ENCODE measurements at places on chromosomes 16 and 17.

DNA sequence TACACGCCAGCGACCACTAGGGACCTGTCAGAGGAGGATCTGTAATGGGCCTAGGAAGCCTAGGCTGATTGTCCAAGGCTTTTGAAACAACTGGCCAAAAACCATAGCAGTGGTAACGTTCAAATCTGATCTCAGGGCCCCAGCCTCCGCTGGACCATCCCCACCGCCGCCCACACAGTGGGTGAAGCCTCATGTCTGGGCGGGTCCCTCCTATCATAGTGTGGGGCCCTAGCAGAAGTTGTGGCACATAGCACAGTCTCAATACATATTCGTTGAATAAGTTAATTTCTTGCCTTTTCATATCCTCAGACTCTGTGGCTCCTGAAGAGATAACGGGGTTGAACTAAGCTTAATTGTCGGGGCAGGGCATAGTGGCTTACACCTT, 818 bp downstream of the DPH1 start:
- H3K4me1 ChIP-seq: peaks cover 10% of the 10 kb centered on the region
- no peaks in the 10 kb centered on the region for H3K27me3 ChIP-seq
- H3K36me3 ChIP-seq: no peaks in the 10 kb centered on the region
- peak; percentile 64 for DNase-seq
- H3K27ac ChIP-seq: no peak overlapping the region

- no peaks in the 10 kb centered on the region for H3K36me3 ChIP-seq
- H3K27ac ChIP-seq: peak overlapping the region; percentile 96
- H3K27me3 ChIP-seq: no peaks in the 10 kb centered on the region
- H3K4me1 ChIP-seq: peaks cover 42% of the 10 kb centered on the region
- peak; percentile 25 for DNase-seq
- peak overlapping the region; percentile 71 for H3K4me3 ChIP-seq
Observed at GRCh38 chr17:38701504-38702165, 3.4 kb upstream of the MLLT6 start.

- DNase-seq: peak; percentile 57
- no peak overlapping the region for H3K4me3 ChIP-seq
- H3K36me3 ChIP-seq: no peaks in the 10 kb centered on the region
- no peaks in the 10 kb centered on the region for H3K27me3 ChIP-seq
- peak overlapping the region; percentile 57 for H3K27ac ChIP-seq
Observed at GRCh38 chr17:4542003-4542725, 13.0 kb downstream of the MYBBP1A start.

GRCh38 chr17:11797803-11798202, 199.5 kb downstream of the ZNF18 start:
- H3K36me3 ChIP-seq: no peaks in the 10 kb centered on the region
- DNase-seq: no peak
- H3K27ac ChIP-seq: no peak overlapping the region
- no peaks in the 10 kb centered on the region for H3K27me3 ChIP-seq
- no peaks in the 10 kb centered on the region for H3K4me1 ChIP-seq

- H3K4me1 ChIP-seq: peaks cover 75% of the 10 kb centered on the region
- H3K36me3 ChIP-seq: no peaks in the 10 kb centered on the region
- no peak for DNase-seq
Observed at GRCh38 chr16:50263060-50263909, 3.1 kb upstream of the ADCY7 start.

- H3K4me1 ChIP-seq: no peaks in the 10 kb centered on the region
- H3K36me3 ChIP-seq: no peaks in the 10 kb centered on the region
- no peaks in the 10 kb centered on the region for H3K27me3 ChIP-seq
- no peak for DNase-seq
- no peak overlapping the region for H3K4me3 ChIP-seq
- H3K27ac ChIP-seq: no peak overlapping the region
Observed at GRCh38 chr16:50006964-50007363, 18.1 kb upstream of the CNEP1R1 start.

DNA sequence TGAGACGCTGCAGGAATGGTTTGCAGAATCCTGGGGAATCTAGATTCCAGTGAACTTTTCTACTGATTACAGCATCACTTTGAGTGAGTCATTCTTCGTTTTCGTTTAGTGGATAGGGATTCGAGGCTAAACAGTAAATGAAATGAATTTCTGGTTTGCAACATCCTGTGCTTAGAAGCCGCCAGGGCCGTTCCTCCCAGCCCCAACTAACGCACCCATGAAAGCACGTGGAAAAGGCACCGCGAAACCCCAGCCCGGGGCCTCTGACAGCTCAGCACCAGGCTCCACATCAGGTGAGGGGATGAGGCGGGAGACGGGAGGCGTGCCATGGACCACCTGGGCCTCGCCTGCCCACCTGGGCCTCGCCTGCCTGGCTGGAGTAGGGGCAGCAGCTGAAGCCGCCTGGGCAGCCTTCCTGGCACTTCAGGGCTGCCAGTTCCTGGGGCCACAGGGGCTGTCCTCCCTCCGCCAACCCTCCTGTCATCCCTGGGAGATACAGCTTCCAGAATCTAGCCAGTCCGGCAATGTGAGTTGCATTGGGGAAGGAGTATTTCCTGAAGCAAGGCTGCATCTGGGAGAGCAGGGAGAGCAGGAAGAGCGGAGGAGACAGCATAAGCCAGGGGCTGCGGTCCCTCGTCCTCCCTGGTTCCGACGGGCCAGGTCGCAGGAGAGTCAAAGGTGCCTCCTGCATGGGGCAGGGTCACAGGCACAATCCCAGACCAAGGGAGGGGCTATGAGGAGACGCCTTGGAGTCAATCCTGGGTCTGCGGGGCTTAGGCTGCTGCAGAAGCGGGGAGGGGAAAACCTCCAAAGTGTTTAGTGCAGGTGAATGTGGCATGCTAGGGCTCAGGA, 78.4 kb downstream of the RPH3AL start:
- no peaks in the 10 kb centered on the region for H3K4me1 ChIP-seq
- no peak overlapping the region for H3K4me3 ChIP-seq
- DNase-seq: peak; percentile 60
- H3K27me3 ChIP-seq: no peaks in the 10 kb centered on the region
- no peak overlapping the region for H3K27ac ChIP-seq

GRCh38 chr16:70402916-70403659, 35.8 kb downstream of the ST3GAL2 start:
- H3K36me3 ChIP-seq: peaks cover 23% of the 10 kb centered on the region
- H3K27me3 ChIP-seq: no peaks in the 10 kb centered on the region
- H3K4me1 ChIP-seq: peaks cover 38% of the 10 kb centered on the region
- DNase-seq: no peak
- H3K27ac ChIP-seq: peak overlapping the region; percentile 81

GRCh38 chr16:20364051-20364450, 11.5 kb upstream of the UMOD start:
- H3K27me3 ChIP-seq: no peaks in the 10 kb centered on the region
- no peak for DNase-seq
- no peak overlapping the region for H3K27ac ChIP-seq
- H3K4me1 ChIP-seq: no peaks in the 10 kb centered on the region

GRCh38 chr17:61118871-61119270, 280.8 kb upstream of the TBX2 start:
- no peak overlapping the region for H3K4me3 ChIP-seq
- no peak overlapping the region for H3K27ac ChIP-seq
- H3K27me3 ChIP-seq: no peaks in the 10 kb centered on the region
- no peaks in the 10 kb centered on the region for H3K4me1 ChIP-seq
- H3K36me3 ChIP-seq: no peaks in the 10 kb centered on the region
- DNase-seq: no peak

- DNase-seq: no peak
- H3K27me3 ChIP-seq: no peaks in the 10 kb centered on the region
- H3K27ac ChIP-seq: no peak overlapping the region
- peaks cover 7% of the 10 kb centered on the region for H3K4me1 ChIP-seq
Observed at GRCh38 chr17:18224387-18225120, 881 bp upstream of the LLGL1 start.

- H3K36me3 ChIP-seq: peaks cover 29% of the 10 kb centered on the region
- peak; percentile 39 for DNase-seq
- H3K27me3 ChIP-seq: no peaks in the 10 kb centered on the region
- H3K4me1 ChIP-seq: peaks cover 9% of the 10 kb centered on the region
- peak overlapping the region; percentile 92 for H3K27ac ChIP-seq
Observed at GRCh38 chr17:58084317-58084981, 1.2 kb downstream of the DYNLL2 start.

GRCh38 chr16:88531931-88532433, 38.2 kb upstream of the ZC3H18 start:
- H3K4me1 ChIP-seq: peaks cover 11% of the 10 kb centered on the region
- H3K27ac ChIP-seq: no peak overlapping the region

DNA sequence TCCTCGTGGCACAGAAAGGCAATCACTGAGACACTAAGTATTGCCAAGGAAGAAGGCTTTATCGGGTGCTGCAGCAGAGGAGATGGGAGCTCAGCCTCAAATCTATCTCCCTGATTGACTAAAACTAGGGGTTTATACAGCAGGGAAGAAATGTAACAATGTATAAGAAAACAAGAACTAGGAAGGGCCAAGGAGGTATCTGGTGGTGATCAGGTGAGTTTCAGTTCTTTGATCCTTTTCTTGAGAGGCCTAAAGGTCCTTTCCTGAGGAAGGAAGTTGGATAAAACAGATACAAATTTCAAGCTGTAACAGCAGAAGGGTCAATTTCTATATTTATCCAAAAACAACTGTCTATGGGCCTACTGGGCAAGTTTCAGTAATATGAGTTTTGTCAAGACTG, 212.4 kb downstream of the COPRS start:
- no peak for DNase-seq
- H3K4me1 ChIP-seq: no peaks in the 10 kb centered on the region
- no peak overlapping the region for H3K4me3 ChIP-seq

DNA sequence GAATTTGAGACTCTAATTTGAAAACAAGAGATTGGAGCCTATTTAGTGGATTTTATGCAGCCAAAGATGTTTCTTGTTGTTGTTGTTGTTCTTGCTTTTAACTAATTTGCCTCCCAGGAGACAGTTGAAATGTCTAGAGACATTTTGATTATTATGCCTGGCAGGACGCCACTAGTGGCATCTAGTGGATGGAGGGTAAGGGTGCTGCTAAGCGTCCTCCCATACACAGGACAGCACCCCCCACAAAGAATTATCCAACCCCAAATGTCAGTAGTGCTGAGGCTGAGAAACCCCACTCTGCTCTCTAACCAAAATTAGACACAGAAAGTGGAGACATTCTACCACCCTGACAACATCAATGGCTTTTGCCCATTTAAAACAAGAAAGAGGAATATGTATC, 15.4 kb upstream of the HSBP1 start:
- no peaks in the 10 kb centered on the region for H3K27me3 ChIP-seq
- no peak for DNase-seq
- H3K27ac ChIP-seq: no peak overlapping the region

DNA sequence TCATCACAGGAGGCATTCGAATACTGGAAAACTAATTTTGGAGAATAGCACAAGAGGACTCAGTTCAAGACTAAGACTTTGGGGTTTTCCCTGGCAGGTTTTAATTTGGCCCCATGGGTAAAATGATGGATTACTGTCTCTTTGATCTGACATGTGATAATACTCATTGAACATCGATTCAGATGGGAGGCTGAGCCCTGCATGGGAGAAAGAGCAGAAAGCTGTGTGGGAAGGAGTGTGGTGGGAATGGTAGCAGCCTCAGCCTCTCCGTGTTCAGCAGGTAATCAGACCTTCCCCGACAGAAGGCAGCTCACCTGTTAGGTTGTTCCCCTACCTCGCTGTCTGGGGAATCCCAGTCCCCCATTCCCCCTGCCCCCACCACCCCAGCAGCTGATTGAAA, 124.7 kb upstream of the TNRC6C start:
- H3K36me3 ChIP-seq: no peaks in the 10 kb centered on the region
- DNase-seq: no peak
- no peak overlapping the region for H3K27ac ChIP-seq
- no peak overlapping the region for H3K4me3 ChIP-seq
- peaks cover 8% of the 10 kb centered on the region for H3K4me1 ChIP-seq

DNA sequence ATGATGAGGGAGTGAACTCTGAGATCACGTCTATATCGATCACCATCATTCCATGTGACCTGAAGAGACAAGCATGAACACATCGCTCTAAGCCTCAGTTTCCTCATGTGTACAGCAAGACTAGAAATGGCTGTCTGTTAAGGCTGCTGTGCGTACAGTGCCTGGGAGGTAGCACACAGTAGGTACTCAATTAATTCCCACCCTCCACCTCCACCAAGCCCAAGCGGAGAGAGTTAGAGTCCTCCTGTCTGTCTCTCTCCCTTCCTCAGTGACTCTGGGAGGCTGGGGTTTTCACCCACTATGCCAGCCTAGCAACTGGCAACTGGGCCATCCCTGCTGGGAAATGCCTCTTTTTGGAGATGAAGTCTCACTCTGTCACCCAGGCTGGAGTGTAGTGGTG, 318.3 kb upstream of the CCL2 start:
- DNase-seq: no peak
- no peak overlapping the region for H3K27ac ChIP-seq
- H3K4me3 ChIP-seq: no peak overlapping the region
- no peaks in the 10 kb centered on the region for H3K4me1 ChIP-seq
- H3K36me3 ChIP-seq: no peaks in the 10 kb centered on the region

GRCh38 chr17:3598078-3598477, 11.1 kb downstream of the TRPV1 start:
- DNase-seq: no peak
- no peak overlapping the region for H3K27ac ChIP-seq
- H3K4me1 ChIP-seq: no peaks in the 10 kb centered on the region
- no peaks in the 10 kb centered on the region for H3K27me3 ChIP-seq
- no peak overlapping the region for H3K4me3 ChIP-seq

- no peaks in the 10 kb centered on the region for H3K36me3 ChIP-seq
- no peak overlapping the region for H3K4me3 ChIP-seq
- H3K4me1 ChIP-seq: peaks cover 10% of the 10 kb centered on the region
- DNase-seq: peak; percentile 86
Observed at GRCh38 chr16:11639925-11640899, 28.0 kb upstream of the SNN start.

- no peaks in the 10 kb centered on the region for H3K36me3 ChIP-seq
- no peaks in the 10 kb centered on the region for H3K4me1 ChIP-seq
- H3K4me3 ChIP-seq: no peak overlapping the region
- no peaks in the 10 kb centered on the region for H3K27me3 ChIP-seq
Observed at GRCh38 chr17:73112246-73112645, 19.8 kb upstream of the SLC39A11 start.

DNA sequence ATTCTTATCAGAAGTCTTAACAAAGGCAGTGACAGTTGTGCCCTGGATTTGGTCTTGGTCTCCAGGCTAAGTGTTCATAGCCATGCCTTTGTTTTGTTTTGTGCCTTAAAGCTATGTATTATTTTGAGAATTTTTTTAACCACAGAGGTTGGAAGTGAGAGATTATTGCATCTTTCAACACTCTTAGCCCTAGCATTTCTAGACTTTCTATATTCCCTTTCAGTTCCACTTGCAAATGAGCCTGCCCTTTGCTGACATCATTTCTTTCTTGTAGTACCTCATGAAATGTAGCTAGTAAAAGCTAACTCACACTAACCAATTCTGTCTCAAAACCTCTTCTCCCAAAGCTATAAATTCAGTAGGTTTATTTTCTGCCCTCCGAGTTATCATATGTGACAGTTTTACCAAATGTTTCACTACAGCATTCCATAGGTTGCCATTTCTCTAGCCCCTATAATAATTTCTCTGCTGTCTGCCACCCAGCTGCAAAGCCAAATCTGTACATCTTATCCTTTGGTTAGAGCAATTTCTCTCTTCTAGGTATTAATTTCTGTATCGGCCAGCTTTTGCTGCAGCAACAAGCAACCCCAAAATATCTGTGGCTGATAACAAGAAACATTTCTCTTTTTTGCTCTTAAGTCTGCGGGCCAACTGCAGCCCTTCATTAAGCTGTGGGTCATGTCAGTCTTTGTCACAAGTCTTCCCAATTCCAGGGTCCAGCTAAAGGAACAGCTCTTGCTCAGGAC, 14.2 kb upstream of the CCL1 start:
- H3K36me3 ChIP-seq: no peaks in the 10 kb centered on the region
- no peaks in the 10 kb centered on the region for H3K27me3 ChIP-seq
- H3K27ac ChIP-seq: no peak overlapping the region
- no peak for DNase-seq
- H3K4me3 ChIP-seq: no peak overlapping the region

GRCh38 chr16:89490439-89491237, at the start of gene ANKRD11:
ANKRD11 (minus strand) TSS chr16:89490561; CDS start chr16:89317019, 173,542 bp downstream.
- peaks cover 58% of the 10 kb centered on the region for H3K4me1 ChIP-seq
- H3K27me3 ChIP-seq: no peaks in the 10 kb centered on the region
- peak; percentile 100 for DNase-seq

Data from left lung (tissue), 14 donors.